ENCODE measurements at places on chromosomes 3 and 15. TPM values are rescaled to one million over a fixed set of nuclear protein-coding genes. Genes with fewer than 3 reads are reported as not detected.
A peak's percentile ranks its signal among the peaks of the same experiment; 100 is the strongest.

DNA sequence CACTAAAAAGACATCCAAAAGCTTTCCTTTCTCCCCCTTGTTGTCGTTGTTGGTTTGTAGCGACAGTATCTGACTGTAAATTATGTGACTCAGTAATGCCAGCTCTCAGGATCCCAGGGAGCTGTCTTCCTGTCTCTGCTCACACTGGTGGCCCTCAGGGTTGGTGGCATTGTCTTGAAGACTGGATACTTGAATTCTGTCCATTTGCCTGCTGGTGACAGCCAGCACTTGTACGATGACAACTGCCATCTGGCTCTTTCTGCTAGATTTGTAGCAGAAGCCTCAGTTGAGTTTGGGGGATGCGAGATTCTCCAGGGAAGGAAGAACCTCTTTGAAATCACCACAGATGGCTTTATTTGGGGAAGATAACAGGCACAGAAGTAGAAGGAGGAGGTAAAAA lies 120.8 kb downstream of the ARPP21 start:
- DNase-seq, result no peak

The PP2D1 gene
- total RNA-seq, result not detected

DNA sequence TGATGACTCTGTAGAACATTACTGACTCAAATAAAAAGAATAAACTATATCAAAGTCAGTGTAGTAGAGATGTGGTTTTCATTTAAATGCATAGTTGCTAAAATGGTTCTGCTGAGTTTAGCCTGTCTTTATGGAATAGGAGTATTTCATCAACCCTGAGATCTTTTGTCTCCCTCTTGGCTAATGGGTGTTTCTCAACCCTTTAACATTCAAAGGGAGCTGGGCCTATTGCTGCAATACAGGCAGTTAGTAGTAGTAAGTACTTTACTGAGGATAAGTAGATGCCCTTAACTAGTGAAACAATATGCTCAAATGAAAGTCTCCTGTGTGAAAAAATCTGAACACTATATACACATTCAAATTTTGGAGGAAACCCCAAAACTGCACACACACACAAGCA lies 184.7 kb upstream of the TTC14 start:
- DNase-seq, result peak; percentile 16

DNA sequence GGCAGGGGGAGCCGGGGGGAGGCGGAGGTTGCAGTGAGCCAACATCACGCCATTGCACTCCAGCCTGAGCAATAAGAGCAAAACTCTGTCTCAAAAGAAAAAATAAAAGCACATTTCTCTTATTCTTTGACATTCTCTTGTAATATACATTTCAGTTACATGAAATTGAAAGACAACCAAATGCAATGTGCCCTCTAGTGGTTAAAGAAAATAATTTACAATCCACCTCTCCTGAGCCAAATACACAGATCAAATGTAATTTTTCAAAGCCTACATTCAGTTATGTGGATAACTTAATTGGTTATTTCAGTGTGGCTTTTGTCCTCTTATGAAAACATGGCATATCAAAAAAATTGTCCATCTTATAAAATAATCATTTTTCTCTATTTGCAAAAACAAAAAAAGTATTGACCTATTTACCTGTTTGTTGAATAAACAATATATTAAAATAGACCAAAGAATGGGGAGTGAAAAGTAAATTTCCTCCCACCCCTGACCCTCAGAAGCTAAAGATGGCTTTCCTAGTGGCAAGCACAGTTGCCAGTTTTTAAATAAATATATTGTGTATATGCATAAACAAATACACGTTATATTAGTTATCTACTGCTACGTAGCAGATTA lies 14.2 kb upstream of the U2SURP start:
- DNase-seq, result peak; percentile 61

DNA sequence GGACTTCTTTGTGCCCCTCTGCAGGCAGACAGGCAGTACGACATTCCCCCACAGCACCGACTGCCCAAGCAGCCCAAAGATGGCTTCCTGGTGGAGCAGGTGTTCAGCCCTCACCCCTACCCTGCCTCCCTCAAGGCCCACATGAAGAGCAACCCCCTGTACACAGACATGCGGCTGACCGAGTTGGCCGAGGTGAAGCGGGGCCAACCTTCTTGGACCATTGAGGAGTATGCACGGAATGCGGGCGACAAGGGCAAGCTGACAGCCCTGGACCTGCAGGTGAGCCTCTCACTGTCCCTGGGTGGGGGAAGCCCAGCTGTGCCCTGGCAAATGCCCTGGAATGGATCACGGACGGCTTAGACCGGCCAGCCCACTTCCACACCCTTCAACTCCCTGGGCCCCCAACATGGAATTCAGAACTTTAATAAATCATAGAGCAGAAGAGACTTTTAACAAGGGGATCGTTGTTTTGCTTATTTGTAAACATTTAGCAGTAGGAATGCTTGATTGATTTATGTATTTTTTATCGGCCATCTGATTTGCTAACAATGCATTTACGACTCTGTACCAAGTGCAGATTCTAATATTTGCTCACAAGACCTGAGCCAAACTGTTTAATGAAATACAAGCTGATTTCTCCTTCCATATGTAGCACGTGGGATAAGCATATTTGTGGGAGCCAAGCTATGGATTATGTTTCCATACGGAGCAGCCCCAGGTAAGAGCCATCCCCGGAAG lies 31.1 kb downstream of the MINAR1 start:
- DNase-seq, result no peak

DNA sequence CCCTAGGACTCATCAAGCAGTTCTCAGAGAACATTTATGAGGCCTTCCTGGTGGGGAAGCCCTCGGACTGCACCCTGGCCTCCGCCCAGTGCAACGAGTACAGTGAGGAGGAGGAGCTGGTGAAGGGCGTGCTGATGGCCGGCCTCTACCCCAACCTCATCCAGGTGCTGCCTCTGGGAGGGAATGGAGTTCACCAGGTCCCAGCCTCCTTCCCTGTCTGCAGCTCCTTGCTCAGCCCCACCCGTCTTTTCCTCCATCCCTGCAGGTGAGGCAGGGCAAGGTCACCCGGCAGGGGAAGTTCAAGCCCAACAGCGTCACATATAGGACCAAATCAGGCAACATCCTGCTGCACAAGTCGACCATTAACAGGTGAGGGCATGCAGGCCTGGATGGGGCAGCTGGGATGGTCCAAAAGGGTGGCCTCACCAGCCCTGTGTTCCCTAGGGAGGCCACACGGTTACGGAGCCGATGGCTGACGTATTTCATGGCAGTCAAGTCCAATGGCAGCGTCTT lies 46.3 kb downstream of the DHX30 start:
- DNase-seq, result no peak

DNA sequence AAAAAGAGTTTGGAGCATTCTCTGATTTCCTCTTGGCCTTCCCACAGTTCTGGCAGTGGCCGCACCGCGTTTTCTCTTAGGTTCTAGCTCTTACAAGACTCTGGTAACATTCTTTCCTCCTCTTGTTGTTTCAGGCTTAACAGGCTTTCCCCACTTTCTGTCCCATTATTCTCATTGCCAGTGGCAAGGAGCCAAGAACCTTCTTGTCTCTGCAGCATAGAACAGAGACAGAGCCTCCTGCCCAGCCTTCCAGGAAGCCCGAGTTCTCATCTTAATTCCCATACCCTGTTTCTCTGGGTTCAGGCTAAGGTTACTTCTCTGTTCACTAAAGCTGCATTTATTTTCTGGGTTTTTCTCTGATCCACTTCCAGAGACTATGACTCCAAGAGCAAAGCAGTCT lies 61.1 kb downstream of the DUT start:
- DNase-seq, result peak; percentile 56

DNA sequence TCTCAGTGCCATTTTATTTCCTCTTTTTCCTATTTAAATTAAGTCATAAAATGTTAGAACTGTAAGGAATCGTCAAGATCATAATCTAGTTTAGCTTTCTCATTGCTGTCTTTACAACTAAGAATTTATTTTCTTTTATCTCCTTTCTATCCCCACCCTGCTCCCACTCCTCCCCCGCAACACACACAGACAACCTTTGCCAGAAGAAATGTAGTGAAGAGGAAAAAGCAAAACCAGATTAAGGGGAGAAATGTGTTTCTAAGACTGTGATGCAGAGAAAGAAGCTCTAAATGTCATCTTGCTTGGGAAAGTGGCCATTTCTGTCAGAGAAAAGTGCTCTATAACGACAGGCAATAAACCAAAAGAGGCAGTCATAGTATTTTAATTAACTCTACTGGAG lies 78.3 kb upstream of the MLF1 start:
- no peak for DNase-seq

The CCR3 gene
- not detected for total RNA-seq

DNA sequence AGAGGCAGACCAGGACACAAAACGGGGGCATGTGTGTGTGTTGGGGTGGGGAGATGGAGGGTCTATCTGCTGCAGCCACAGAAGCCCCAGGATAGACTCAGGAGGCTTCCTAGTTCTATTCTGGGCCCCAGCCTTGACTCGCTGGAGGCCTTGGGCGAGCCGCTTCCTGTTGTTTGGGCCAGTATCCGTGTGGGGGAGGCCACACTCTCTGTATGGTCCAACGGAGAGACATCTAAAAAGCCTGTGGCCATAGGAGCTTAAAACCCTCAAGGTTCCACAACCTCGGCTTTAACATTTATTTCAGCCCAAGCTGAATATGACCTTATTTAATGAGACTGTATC lies 32.8 kb downstream of the POC1A start:
- no peak for DNase-seq

DNA sequence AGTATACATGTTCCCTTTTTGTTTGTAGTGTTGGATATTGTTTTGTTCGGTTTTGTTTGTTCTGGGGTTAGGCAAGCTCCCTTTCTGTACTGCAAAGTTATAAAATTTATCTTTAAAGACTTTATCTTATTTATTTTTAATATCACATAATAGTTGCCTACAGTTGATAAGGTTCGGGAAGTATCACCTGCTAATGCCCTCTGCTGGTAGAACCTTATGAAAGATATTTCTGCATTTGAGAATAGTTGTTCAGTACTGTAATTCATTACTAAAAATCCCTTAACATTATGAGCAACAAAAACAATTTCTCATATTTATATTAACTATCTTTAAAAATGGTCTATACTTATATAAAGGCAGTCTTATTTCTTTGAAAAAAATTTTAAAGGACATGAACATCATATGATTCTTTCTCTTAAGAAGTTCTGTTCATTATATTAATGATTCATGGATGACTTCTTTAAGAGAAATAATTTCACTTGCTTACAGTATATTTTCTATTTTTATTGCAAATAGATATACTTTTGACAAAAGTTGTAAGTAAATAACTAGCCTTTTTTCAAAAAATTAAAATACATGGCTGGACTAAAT lies 1126.8 kb downstream of the SI start:
- peak; percentile 1 for DNase-seq

The PLA2G4E gene
- total RNA-seq, result not detected

The FANCI gene
- 13.8 TPM for total RNA-seq

DNA sequence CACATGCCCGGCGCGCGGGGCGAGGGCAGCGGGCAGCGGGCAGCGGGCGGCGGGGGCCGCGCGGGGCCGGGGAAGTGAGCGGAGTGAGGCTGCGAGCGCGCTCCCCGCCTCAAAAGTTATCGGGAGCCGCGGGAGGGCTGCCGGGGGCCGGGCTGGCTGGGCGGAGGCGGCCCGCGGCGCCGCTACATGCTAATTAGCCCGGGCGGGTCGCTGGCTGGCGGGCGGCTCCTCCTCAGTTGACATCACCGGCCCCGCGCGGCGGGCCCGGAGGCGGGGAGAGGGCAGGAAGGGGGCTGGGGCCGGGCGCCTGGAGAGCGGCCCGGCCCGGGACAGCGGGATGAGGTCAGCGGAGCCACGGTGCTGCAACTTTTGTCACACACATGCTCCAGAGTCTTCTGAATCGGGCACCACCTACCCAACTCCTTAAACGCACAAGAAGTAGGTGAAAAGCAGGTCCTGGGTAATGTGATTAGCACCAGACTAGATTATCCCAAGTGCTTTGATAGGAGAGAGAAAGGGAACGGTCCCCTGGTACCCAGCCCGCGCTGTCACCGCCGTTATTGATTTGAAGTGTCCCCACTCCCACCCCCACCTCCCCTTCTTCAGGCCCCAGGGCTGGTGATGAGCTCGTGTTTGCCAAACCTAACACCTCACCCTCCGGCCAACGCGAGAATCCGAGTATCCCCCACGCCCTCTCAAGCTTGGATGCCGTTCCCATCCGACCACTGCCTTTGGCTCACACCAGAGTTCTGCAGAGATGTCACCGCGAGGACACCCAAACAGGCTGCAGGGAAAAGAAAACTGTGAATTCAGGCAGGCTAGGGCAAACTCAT lies at the start of gene HEG1:
Gene HEG1 (minus strand): TSS at position 85 of the 833 bp plus-strand sequence. CDS start 107 bp downstream, outside the sequence.
- peak; percentile 95 for DNase-seq

- peak; percentile 39 for DNase-seq
Observed at GRCh38 chr15:62287066-62287857, 122.2 kb upstream of the C2CD4B start.

DNA sequence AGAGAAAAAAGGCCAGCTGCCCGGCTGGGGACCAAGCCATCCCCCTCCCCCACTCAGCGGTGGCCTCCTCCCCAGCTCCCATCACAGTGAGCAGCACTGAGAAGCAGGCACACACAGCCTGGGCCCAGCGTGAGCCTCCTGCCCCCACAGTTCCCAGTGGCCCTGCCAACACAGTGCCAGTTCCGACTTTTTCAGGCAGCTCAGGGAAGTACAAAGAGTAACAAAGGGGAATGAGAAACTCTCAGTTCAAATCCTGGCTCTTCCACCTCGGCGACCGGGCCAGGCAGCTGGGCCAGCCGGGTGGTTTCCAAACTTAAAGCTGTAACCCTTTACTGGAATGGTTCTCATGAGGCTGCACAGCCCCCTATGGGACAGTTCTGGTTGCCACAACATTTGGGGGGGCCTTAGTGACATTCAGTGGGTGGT lies 18.5 kb downstream of the TNK2 start:
- DNase-seq, result no peak

DNA sequence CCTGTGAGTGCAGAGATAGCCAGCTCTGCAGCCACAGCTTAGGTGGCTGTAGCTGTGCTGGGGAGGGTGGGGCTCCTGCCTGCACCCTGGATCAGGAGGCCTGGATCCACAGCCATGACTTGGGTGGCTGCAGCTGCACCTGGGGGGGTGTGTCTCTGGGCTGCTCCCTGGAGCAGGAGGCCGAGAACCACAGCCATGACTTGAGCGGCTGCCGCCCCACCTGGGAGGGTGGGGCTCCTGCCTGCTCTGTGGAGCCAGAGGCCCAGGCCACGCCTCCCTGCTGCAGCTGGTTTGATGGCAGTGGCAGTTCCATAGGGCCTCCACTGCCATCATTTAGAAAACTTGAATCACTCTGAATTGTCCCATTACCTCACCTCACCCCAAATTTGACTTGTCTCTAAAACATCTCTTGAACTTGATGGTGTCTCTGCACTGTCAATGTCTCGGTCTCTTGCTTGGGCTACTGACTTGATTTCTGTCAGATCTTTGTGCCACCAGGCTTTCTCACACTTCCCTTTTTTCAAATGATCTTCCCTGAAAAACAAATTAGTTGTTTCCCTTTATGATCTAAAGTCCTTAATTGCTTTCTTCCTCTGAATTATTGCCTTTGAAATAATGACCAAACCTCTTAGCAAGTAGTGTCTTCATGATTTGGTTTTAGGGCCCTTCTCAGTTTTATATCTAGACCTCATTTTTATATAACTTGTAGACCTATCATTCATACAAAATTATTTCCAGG lies 313.2 kb upstream of the MME start:
- DNase-seq, result no peak

The MTHFS gene
- total RNA-seq, result 17.4 TPM

The RTP3 gene
- not detected for total RNA-seq

GRCh38 chr3:99199021-99199420 lies 297.5 kb upstream of the DCBLD2 start:
- no peak for DNase-seq

The GNAT1 gene
- total RNA-seq, result not detected

The AHSG gene
- not detected for total RNA-seq

The SI gene
- not detected for total RNA-seq
